ENCODE measurements at places on chromosomes 3 and 15. TPM values are rescaled to one million over a fixed set of nuclear protein-coding genes. Genes with fewer than 3 reads are reported as not detected.

The CCR8 gene
- 2.1 TPM for polyA plus RNA-seq

The PLS1 gene
- polyA plus RNA-seq, result 4.0 TPM

The ATP13A4 gene
- not detected for polyA plus RNA-seq

The SLC33A1 gene
- 19.5 TPM for polyA plus RNA-seq

The GTPBP8 gene
- polyA plus RNA-seq, result 23.9 TPM

The ACTC1 gene
- polyA plus RNA-seq, result not detected

The SLC6A20 gene
- not detected for polyA plus RNA-seq

The GOLGA8M gene
- polyA plus RNA-seq, result not detected

The LRRN1 gene
- 0.23 TPM for polyA plus RNA-seq

The DVL3 gene
- polyA plus RNA-seq, result 15.4 TPM

The ZBBX gene
- polyA plus RNA-seq, result not detected

The TMEM212 gene
- polyA plus RNA-seq, result not detected

The STARD9 gene
- 1.3 TPM for polyA plus RNA-seq

The FGD5 gene
- polyA plus RNA-seq, result not detected

The PLA1A gene
- not detected for polyA plus RNA-seq

The ROPN1B gene
- not detected for polyA plus RNA-seq

The LHFPL4 gene
- 0.05 TPM for polyA plus RNA-seq

The MYRIP gene
- polyA plus RNA-seq, result not detected

The CPA3 gene
- polyA plus RNA-seq, result not detected

GRCh38 chr15:88932875-88933330, 19.7 kb upstream of the MFGE8 start:
- DNase-seq, result no peak

GRCh38 chr3:40725031-40725430, 200.3 kb downstream of the ZNF621 start:
- no peak for DNase-seq

- DNase-seq, result no peak
Observed at GRCh38 chr3:140468407-140468806, 209.5 kb upstream of the TRIM42 start.

- no peak for DNase-seq
Observed at GRCh38 chr15:34591306-34591705, 7.9 kb upstream of the GOLGA8B start.

- DNase-seq, result no peak
Observed at GRCh38 chr3:133476971-133477375, 77.1 kb downstream of the BFSP2 start.

GRCh38 chr3:48273594-48274211, 32.8 kb downstream of the ZNF589 start:
- DNase-seq, result peak; percentile 50

DNA sequence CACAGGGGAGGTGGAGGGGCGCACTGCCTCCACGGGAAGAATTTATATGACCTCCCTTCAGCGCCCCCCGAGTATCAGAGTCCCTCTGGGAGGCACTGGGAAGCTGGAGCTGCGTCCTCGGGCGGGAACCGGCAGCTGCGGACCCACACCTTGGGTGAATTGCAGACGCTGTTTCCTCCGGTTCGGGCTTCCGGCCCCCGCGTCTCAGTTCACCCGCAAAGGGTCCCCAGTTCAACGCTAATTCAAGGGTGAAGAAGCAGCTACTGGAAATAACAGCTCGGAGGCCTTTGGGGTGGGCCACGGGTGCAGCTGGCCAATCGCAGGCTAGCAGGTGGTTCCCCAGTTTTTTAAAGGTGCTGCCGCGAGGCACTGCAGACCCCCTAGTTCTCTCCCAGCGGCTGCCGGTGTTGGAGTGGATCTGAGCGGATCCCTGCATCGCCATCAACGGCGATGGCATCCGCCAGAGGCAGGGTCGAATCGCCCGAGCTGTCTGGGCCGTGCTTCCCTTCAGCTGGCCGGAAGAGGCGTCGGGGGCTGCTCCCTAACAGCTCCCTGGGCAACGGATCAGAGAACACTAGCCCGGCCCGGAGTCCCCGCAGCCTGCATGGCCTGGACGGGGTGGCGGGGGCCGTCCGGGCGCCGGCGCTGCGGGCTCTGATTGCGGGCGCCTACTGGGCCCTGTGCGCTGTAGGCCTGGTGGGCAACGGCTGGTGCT, 19.4 kb upstream of the ADAMTS7 start:
- no peak for DNase-seq

DNA sequence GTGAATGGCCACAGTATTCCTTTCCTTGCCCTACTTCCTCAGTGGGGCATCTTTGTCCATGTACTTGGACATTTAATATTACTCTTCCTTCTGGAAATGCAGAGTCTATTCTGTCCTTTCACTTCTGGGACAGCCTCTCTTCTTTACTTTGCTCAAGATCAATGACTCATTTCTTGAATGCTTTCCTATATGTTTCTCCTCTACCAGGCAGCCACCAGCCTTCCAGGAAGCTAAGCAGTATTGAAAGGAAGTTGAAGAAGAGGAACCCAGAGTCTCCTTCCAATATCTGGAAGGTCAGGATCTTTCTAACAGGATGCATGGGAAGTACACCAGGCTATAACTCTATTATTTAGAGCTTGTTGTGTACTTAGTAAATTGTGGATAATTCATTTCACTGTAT, 182.8 kb downstream of the CD47 start:
- no peak for DNase-seq

GRCh38 chr15:82585072-82585471, 44.8 kb upstream of the RPS17 start:
- DNase-seq, result no peak

DNA sequence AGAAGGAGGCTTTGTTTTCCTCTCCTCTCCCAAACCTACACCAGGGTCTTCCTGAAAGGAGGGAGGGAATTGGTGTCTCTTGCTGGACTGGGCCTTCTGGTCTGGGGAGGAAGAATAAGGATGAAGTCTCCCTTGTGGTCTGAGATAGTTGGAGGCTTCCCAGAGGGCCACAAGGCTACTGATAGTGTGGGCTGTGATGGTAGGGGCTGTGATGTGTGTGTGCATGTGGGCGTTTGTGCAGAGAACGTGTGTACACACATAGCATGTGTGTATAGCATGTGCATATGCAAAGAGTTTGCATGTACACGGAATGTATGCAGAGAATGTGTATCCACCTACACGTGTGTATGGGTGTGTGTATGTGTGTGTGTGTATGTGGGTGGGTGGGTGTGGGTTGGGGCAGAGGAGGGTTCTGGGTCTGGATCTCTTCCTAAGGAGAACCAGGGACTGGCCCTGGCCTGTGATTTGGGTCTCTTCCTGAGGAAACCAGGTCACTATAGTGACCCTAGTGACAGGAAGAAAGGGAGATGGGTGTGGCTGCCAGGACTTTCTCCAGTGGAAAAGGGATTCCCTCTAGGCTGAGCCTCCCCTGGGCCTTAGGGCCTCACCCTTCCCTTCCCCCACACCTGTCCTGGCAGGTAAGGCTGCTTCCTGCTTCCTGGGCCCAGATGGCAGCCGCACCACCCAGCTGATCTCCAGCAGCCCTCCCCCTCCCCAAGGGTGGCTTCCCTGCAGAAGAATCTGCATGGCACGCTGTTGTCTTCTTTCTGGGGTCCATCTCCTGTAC, 1.7 kb downstream of the FLNB start:
- no peak for DNase-seq

GRCh38 chr3:119310071-119310470, 15.9 kb downstream of the ARHGAP31 start:
- no peak for DNase-seq

- DNase-seq, result no peak
Observed at GRCh38 chr3:26406636-26407035, 215.9 kb upstream of the LRRC3B start.

GRCh38 chr3:46913644-46914043, 36.1 kb downstream of the PTH1R start:
- DNase-seq, result no peak

DNA sequence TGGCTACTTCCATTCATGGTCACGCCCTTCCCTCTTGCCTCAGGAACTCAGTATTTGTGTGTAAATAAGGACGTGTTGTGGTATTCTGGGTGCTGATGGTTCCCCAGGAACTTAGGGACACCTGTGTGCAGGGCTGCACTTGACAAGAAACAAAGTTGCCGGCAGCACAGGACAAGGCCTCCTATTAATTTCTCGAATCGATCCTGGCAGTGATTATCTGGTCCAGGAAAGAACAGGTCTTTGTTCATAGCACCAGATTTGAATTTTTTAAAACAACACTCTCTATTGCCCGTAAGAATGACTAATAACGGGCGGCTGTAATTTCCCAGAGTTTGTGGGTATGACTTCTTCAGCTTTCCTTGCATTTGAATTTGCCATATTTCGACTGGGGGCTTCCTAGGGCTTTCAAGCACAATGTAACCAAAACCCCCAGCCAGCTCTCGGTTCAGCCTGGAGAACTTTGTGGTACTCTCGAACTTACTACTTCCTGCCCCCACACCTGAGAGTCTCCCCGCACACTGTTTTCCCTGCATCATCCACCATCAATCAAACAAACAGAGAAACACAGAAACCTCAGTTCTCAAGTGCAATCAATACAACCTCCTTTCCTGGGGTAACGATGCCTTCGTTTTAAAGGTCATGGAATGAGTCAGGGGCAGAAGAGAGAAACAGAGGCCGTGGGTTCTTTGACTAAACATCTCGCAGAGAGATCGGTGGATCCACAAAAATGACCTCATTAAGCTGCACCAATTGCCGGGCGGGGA, 241.7 kb upstream of the ICE2 start:
- peak; percentile 33 for DNase-seq

DNA sequence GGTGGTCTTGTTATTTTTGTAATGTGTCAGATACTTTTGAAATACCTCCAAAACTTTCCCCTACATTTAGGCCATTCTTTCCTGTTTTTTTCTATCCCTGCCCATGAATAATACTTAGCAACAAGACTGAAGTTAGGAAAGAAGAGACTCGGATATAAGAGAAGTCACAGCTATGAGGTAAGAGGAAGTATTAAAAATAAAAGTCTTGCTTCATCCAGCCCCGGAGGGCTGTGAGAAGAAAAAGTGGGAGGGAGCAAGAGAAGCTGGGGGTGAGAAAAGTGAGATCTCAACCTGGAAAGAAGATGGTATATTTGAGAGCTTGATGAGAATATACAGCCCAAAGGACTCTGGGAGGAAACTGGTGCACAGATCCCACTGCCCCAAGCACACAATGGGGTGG, 213.5 kb upstream of the CDIN1 start:
- DNase-seq, result no peak

DNA sequence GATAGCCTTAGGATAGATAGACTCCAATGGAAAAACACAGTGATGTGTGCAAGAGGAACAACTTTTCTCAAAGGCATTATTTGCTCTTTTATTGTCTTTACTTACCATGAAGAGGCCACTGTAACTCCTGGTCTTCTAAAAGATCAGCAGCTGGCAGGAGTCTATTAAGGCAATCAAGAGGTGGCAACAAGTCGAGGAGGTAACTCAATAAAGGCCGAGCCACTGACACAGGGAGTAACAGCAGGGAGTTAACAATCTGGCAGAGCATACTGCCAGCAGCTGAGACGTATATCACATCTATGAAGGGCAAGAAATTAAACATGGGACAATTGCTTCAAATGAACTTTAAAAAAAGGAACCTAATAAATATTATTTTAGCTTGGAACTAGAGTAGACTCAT, 106.2 kb downstream of the HERC1 start:
- DNase-seq, result no peak

GRCh38 chr3:67000009-67000408, 1.9 kb downstream of the KBTBD8 start:
- DNase-seq, result no peak

DNA sequence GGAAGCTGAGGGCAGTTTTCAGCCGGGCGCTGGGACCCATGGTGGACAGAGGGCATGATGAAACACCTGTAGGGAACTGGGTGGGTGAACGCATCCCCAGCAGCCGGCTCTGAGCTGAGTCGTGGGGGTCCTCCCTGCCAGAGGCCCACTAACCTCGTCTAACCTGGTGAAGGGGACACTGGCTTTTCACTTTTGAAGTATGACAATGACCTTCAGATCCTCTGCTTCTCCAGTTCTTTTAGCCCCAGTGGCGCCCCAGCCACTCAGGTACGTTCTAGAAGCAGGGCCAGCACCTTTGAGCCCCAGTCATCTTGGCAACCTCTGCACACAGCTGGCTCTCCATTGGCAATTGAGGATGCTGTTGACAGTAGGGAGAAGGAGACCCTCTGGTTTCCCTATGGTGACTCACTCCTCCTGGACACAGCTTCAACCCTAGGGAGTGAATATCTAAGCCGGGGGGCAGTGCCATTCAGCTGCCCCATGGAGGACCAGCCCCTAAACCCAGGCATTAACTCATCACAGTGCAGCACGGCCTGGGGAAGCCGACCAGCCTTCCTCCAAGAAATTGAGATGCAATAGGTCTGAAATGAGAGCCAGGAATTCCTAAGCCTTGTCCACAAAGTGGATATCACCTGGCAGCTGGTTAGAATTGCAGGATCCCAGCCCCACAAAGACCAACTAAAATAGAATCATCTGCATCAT, 46.1 kb downstream of the CMTM6 start:
- DNase-seq, result no peak

DNA sequence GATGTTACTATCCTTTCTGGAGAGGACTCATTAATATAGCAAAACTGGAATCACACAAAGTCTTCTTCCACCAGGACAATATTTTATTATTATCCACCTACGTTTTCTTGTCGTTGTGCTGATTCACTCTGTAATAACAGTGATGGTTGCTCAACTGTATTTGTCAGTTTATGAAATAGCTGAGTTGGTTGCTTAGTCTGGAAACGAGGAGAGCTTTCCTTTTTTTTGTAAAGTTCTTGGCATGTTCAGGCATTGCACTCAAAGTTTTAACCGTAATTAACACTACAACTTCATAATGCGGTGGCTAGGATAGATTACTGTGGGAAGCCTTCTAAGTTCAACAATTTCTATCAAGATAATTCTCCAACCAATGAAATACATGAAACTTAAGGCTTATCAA, 131.2 kb downstream of the RAP2B start:
- no peak for DNase-seq

GRCh38 chr15:43776101-43776717, 557 bp downstream of the ELL3 start:
- peak; percentile 19 for DNase-seq

DNA sequence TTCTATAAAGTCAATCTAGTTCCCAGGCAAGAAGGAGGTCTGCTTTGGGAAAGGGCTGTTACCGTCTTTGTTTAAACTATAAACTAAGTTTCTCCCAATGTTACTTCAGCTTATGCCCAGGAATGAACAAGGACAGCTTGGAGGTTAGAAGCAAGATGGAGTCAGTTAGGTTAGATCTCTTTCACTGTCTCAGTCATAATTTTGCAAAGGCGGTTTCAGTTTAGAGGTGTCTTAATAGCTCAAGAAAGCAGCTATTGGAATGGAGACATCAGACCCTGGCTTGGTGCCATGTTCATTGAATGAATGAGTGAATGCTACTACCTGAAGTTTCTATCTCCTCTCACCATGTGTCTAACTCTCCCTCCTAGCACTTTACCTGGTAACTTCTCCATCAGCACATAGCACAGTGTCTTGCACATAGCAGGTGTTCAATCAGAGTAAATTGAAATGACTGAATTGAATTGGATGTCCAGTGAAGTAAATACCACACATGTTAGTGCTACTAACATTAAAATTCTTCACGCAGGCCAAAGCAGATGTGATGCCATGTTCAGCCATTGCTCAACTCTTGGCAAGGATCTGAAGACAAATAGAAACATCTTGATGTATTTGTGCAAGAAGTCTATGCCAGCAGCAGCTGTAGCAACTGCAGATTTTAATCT, 28.2 kb downstream of the CLEC3B start:
- DNase-seq, result no peak
